ENCODE measurements at places on chromosomes 2 and 18.

DNA sequence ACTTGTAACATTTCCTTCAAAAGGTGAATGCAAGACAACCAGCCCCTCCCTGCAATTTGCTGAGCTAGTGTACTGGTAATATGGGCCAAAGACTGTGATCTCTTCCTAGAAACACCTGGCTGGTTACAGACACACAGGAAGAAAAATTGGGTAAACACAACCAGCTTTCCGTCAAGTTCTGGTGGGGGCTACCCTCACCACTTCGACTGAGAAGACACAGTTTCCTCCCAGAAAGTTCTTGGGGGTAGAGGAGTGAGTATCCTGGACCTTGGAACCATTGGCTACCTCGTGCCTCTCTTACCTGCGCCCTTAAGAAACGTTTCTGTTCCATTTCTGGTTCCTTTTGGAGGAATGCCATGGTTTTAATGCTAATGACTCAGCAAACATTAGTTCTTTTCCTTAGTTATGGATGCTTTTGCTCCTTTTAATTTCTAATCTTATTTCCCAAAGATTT, 120.9 kb upstream of the DLX2 start:
- no peak for DNase-seq

DNA sequence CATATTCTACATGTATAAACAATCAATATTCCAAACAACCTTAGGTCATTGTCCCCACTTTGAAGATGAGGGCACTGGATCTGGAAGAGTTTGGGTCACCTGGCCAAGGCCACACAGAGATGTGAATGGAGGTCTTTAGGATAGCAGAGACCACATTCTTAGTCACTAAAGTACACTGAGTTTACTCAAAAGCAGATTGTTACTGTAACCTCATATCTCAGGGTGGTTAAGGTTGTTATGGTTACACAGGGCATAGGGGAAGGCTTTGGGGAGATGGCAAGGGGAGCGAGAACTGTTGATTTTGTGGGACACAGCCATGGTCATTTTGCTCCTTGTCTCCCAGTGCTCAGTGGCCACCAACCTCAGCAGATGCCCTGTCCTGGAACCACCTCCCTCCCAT, 109.4 kb downstream of the GATA6 start:
- DNase-seq = no peak

GRCh38 chr18:62175521-62175920, 11.3 kb downstream of the PIGN start:
- DNase-seq = no peak

- DNase-seq = no peak
Measured at GRCh38 chr2:49318531-49318930, 164.2 kb upstream of the FSHR start.

- DNase-seq = no peak
Measured at GRCh38 chr2:20049637-20050036, 1.8 kb downstream of the LAPTM4A start.

DNA sequence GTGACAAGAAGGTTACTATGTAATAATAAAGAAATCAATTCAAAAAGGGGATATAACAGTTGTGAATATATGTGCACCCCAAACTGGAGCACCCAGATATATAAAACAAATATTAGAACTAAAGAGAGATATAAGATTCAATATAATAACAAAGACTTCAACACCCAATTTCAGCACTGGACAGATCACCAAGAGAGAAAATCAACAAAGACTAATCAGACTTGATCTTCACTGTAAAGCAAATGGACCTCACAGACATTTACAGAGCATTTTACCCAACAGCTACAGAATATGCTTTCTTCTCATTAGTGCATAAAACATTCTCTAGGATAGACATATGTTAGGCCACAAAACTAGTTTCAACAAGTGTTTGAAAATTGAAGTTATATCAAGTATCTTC, 287.7 kb downstream of the DSC3 start:
- no peak for DNase-seq

GRCh38 chr18:5527603-5528002, 16.2 kb downstream of the EPB41L3 start:
- DNase-seq = no peak

DNA sequence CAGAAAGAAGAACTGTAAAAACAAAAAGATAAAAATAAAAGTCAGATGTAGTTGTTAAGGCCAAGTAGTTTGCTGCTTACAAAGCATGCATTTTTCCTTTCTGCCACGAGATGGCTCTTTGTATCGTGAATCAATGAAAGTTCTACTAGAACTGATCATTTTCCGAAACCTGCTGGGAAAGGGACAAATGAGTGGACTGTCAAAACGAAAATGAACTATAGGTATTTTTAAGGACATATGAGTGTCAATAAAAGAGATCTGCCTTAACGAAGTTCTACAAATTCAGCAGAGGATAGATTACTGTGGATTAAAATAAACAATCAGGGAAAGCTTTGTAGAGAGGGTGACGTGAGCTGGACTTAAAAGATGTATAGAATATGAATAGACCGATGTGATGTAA, 15.0 kb upstream of the ELOA2 start:
- DNase-seq = no peak

GRCh38 chr2:230828272-230828961, 36.3 kb upstream of the ITM2C start:
- DNase-seq = no peak
